Amniotic stem cell (primary cell): ENCODE measurements at places on chromosomes 4 and X.

DNA sequence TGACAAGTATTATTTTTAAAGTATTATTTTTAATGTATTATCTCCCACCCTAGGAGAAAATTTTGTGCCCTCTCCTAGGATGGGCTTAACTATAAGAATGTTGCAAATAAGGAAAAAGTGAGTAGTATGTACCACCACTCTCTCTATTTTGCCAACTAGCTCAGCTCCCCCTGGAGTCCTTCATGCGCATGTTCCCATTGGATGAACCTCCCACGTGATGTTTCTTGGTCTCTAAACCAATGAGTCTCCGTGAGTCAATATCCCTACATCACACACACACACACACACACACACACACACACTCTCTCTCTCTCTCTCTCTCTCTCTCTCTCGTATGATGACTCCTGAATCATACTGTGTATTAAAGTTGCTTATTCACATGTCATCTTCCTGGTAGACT, 129.7 kb upstream of the ZFP42 start:
- no peak for DNase-seq

DNA sequence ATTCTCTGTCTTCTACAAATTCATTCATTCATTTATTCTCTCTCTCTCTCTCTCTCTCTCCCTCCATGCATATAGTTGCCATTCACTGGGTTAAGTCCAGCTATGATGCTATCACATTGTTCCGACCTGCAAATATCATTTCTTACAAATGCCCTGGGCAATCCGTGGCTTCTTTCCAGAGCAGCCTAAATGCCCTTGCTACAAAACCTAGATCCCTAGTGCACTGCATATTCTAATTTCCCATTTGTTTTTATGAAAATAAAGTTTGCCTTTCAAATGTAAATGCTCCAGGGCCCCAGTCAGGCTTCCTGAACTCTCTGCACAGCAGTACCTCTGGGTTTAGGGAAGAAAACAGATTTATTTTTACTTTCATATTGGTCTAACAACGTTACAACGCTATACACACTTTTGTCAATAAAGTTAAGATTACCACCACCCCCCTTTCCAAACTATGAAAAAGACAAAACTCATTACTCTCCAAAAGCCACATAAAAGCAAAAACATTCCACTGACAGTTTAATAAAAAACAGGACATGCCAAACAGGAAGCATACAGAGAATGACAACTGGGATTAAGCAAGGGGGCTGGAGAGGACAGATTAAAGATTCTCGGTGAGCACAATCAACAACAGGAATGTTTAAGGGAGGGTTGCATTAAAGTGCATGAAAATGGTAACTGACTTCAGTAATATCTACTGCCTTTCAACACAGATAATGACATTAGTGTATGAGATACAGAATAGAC, 104.3 kb downstream of the USP46 start:
- no peak for DNase-seq

- no peak for DNase-seq
Measured at GRCh38 chr4:170887396-170887795, 797.6 kb upstream of the AADAT start.

DNA sequence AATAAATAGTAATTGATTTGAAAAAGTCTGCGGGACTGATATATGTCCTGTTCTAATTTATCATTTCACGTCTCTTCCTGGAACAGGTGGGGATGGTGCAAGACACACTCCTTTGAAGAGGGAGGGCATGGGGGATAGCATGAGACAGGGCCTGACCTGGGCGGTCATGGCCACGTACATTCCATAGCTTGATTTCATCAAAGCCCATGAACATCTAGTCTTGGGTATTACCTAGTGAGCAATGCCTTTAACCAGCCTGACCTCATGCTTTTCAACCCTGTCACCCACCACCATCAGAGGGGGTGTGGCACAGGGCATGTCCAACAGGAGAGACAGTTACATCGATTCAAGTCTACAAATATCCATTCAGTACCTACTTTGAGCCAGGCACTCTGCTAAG, 52.3 kb upstream of the HOPX start:
- DNase-seq, result no peak

- DNase-seq, result no peak
Measured at GRCh38 chr4:20543131-20543530, 157.1 kb upstream of the PACRGL start.

DNA sequence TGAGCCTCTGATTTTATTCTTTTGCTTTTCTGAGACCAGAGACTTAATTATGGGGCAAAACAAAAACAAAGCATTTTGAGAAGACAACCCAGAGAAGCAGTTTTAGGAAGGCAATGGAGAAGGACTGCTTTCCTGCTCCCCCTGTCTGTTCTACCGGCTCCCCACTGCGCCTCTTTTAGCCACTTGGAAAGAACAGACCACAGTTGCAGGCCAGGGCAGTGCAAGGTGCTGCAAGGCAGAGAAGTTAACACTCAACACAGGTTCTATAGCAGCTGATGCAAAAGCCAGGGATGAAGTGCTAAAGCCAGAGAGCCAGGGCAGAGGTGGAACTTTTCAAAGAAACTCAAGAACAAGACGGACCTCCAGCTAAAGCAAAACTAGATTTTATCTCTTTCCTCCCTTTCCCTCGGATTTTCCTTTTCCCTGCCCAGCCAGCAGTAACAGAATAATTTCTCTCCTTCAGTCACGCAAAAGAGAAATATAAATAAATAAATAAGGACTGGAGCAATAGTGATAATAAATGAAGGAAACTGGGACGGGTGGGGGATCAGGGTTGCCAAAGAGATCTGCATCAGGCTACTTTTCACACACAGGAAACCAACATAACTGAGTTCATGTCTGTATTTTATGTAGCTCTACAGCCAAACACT, 10.4 kb downstream of the SH3RF1 start:
- DNase-seq, result no peak

DNA sequence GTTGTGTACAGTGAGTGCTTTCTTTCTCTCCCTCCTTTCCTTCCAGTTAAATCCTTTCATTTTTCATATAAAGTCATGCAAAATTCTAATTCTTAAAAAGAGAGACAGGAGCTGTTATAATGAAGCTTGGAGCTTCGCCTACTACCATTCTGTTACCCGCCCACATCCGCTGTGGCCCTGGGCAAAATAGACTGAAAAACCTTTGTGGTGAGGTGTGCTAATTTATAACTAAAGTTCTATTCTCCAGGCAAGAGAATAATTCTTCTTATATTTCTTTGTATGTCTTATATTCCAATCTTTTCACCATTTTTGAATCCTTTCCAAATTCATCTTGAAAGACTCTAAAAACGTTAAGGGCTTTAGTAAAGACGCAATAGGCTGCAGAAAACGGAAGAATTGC, 7.0 kb downstream of the QRFPR start:
- DNase-seq, result no peak

DNA sequence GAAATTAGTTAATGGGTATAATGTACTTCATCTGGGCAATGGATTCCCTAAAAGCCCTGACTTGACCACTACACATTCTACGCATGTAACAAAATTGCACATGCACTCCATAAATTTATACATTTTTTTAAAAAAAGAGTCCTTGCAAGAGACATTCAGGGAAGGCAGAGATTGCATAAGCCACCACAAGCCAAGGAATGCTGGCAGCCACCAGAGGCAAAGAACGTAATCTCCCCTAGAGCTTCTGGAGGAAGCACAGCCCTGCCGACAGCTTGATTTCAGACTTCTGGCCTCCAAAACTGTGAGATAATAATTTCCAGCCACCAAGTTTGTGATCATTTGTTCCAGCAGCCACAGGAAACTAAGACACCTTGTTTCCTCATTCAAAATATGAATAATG, 185.6 kb upstream of the GALNT7 start:
- no peak for DNase-seq

GRCh38 chr4:65918212-65918611, 247.9 kb upstream of the EPHA5 start:
- no peak for DNase-seq

GRCh38 chr4:7649741-7650531, 215.2 kb upstream of the PSAPL1 start:
- peak; percentile 32 for DNase-seq

DNA sequence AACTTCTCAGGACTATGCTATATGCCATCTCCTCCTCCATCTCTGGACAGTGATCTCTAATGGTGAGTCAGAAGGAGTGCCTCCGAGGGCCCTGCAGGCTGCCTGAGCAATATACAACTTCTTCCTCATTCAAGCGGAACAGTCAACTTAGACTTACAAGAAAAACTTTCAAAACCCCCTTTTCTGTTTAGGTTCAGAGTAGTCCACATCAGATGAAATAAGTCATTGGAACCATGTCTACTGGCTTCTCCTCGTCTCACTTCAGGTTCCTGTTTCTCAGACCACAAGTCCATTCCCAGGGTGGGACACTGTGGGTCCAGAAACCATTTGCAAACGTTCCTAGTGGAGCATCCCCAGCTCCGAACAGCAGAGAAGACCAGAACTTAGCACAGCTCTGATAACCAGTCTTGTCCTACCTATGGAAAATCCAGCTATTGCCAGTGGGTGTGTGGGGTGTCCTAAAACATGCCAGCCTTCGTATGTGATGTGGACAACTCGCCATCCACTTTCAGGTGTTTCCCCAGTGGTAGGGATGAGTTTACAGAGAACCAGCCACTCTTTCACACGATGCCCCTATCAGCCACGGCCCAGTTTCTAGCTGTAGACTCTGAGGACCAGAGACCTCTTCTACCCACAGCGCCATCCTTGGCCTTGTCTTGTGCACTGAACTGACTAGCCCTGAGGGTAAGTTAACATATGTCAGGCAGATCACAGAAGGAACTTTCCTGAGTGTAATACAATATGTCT, 32.7 kb upstream of the NKRF start:
- DNase-seq, result peak; percentile 12

DNA sequence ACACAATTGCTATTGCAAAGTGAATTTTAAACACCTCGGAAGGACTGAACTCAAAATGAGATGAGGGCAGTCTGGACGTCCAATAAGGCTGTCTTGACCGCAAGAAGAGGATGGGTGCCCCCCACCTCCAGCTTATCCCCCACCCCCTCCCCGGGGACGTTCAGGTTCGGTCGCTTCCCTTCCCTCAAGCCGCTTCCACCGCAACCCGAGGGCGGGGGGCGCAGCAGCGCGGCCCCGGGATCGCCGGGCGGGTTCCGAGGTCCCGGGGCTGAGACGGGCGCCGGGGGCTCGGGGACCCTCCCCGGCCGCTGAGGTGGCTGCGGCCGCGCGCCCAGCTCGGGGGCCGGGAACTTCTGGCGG, 480 bp downstream of the USP46 start:
- no peak for DNase-seq

DNA sequence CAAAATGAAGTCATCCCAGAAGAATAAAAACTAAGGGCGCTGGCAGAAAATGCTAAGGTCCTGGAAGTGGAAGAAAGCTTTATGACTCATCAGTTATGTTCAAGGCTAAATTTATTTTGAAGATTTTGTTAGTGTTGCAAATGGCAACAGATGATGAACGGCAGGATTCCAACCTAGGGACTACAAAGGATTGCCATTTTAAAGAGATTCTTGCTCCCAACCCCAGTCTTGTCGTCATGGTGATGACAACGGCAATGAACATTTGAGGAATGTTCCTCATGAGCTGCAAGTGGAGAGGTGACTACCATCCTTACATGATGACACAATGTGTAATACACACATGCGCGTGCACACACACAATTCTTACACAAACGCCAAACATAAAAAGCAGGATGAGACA, 54.4 kb upstream of the FTHL17 start:
- no peak for DNase-seq

GRCh38 chr4:188341428-188341827, 202.2 kb downstream of the TRIML1 start:
- DNase-seq, result no peak

- no peak for DNase-seq
Measured at GRCh38 chrX:84187533-84188319, at the start of gene RPS6KA6. Gene RPS6KA6 (minus strand): TSS chrX:84188199. CDS start chrX:84187899, 300 bp downstream.

- DNase-seq, result no peak
Measured at GRCh38 chrX:116436358-116436816, at the start of gene SLC6A14. Gene SLC6A14 (plus strand): TSS chrX:116436606. CDS start chrX:116436710, 104 bp downstream.

DNA sequence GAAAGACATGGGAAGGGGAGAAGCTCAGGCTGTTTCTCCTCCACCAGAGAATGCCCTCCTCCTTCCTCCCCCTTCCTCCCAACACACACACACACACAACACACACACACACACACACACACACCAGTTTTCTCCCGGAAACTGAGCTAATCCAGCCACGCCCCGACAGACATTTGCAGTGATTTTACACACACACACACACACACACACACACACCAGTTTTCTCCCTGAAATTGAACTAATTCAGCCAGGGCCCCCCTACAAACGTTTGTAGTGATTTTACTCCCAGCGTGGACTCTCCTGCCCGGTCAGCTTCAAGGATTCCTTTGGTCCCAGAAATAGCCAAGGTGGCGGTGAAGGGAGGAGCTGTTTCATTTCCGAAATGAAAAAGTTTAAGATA, 32.9 kb upstream of the STX18 start:
- no peak for DNase-seq

GRCh38 chr4:123581802-123582201, 185.2 kb downstream of the SPRY1 start:
- DNase-seq, result no peak

- no peak for DNase-seq
Measured at GRCh38 chr4:7381890-7382633, 52.7 kb downstream of the PSAPL1 start.

DNA sequence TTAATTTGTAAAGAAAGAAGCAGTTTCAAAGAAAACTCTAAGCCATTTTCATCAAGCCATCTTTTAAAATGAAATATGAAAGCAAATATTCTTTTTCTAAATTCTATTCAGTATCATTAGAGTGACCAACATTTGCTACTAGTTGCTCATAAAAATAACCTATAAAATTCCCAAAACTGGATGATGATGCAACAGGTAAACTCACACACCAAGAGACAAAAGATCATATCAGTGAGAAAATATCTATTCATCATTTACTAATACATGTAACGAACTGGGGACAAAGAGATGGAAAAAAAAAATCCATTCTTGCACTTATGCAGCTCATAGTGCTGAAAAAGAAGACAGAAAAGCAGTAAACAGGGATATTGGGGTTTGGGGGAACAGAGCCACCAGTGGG, 48.1 kb downstream of the PDGFC start:
- DNase-seq, result no peak

DNA sequence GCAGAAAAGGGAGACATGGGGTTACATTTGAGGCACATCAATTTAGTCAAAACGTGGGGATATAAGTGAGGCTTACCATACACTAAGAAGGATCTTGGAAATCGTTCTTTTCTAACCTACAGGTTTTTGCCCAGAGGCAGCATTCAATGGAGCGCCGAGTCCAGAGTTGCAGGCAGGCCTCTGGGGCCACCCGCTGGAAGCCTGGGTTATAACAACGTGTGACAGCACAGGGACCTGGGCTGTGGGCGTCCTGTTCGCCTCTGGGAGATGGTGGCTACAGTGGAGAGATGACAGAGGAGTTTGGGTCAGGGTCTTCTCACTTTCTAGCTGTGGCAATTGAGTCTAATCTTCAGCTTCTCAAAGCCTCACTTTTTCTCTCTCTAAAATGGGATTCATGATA, 53.9 kb downstream of the ENPP6 start:
- no peak for DNase-seq

DNA sequence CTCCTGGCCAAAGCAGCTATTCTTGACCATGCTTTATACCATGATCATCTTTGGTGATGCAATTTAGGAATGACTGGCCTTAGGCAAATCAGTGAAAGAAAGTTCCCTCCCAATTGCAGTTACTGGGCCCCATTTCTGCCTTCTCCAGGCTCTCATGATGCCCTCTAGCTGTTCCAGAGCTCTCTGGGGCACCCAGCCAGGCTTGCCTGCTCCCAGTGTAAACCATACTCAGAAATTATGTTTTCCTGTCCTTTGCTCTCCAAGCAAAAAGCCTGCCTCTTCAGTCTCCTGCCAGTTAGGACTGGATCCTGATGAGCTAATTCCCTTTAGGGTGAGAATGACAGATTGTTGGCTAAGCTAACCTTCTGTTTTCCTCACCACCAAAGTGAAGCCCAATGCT, 85.3 kb upstream of the RBPJ start:
- peak; percentile 22 for DNase-seq
